ENCODE measurements at places on chromosomes 2 and 18. TPM values are rescaled to one million over a fixed set of nuclear protein-coding genes. Genes with fewer than 3 reads are reported as not detected.

The TEKT4 gene
- total RNA-seq = 0.34 TPM

The SLC14A1 gene
- 0.50 TPM for total RNA-seq

The UBE2E3 gene
- total RNA-seq = 146 TPM

The TUBA4B gene
- total RNA-seq = not detected

The WDCP gene
- 22.4 TPM for total RNA-seq

The MAB21L4 gene
- 12.5 TPM for total RNA-seq

The ANKRD62 gene
- total RNA-seq = not detected

The SCN7A gene
- 3.3 TPM for total RNA-seq

The C1QL2 gene
- total RNA-seq = 0.14 TPM

The HNMT gene
- 17.6 TPM for total RNA-seq

The SRSF7 gene
- total RNA-seq = 258 TPM

The ANKRD30BL gene
- total RNA-seq = not detected
